Occipital lobe (tissue), 3 donors: ENCODE measurements at places on chromosomes 1 and 21. TPM values are rescaled to one million over a fixed set of nuclear protein-coding genes. Genes with fewer than 3 reads are reported as not detected.

GUCA2B gene
- total RNA-seq = not detected

HCRTR1 gene
- total RNA-seq = 1.1 TPM

FASLG gene
- total RNA-seq = not detected

CD1E gene
- total RNA-seq = not detected

FLG2 gene
- total RNA-seq = not detected

CSMD2 gene
- 38.4 TPM for total RNA-seq

JMJD4 gene
- total RNA-seq = 17.2 TPM

C1QTNF12 gene
- total RNA-seq = not detected

RORC gene
- total RNA-seq = 0.16 TPM

PROK1 gene
- not detected for total RNA-seq

CYP4A11 gene
- total RNA-seq = not detected

OR2T33 gene
- total RNA-seq = not detected

EDEM3 gene
- 82.8 TPM for total RNA-seq

GCSAML gene
- total RNA-seq = under 0.01 TPM

REN gene
- total RNA-seq = not detected

KRTAP21-2 gene
- total RNA-seq = not detected

PLA2G5 gene
- total RNA-seq = 0.16 TPM

NCAM2 gene
- 82.8 TPM for total RNA-seq

TINAGL1 gene
- 2.8 TPM for total RNA-seq

ASCL5 gene
- 0.16 TPM for total RNA-seq

FMOD gene
- 1.1 TPM for total RNA-seq

TNFRSF4 gene
- total RNA-seq = not detected

ODR4 gene
- total RNA-seq = 71.0 TPM

AQP10 gene
- total RNA-seq = not detected

S100A2 gene
- not detected for total RNA-seq
